ENCODE measurements at places on chromosomes 2 and 18. TPM values are rescaled to one million over a fixed set of nuclear protein-coding genes. Genes with fewer than 3 reads are reported as not detected.

Gene CENPA
- polyA plus RNA-seq = 6.1 TPM

Gene C2orf15
- 0.56 TPM for polyA plus RNA-seq

Gene LYPD1
- polyA plus RNA-seq = 3.3 TPM

Gene LYG1
- 2.4 TPM for polyA plus RNA-seq

Gene L3MBTL4
- polyA plus RNA-seq = 1.2 TPM

Gene MEIS1
- polyA plus RNA-seq = 16.6 TPM

Gene VSNL1
- 7.0 TPM for polyA plus RNA-seq

Gene ACSL3
- 35.8 TPM for polyA plus RNA-seq

Gene EGR4
- polyA plus RNA-seq = not detected

Gene CYP27C1
- polyA plus RNA-seq = 5.7 TPM

Gene EML6
- 52.3 TPM for polyA plus RNA-seq

Gene CBLN2
- 2.5 TPM for polyA plus RNA-seq

Gene CERS6
- polyA plus RNA-seq = 33.8 TPM

Gene ABCG5
- not detected for polyA plus RNA-seq

Gene CD207
- polyA plus RNA-seq = 0.27 TPM

Gene CNNM3
- polyA plus RNA-seq = 24.5 TPM

Gene ZNF385B
- polyA plus RNA-seq = 7.9 TPM

Measured in hindlimb muscle (tissue), 1 donor.